ENCODE measurements at places on chromosomes 13 and 19.

- no peak for DNase-seq
These were observed 108.0 kb downstream of the TBC1D4 start for GRCh38 chr13:75373988-75374387.

GRCh38 chr13:63305641-63306133 is 1890.0 kb upstream of the PCDH20 start:
- DNase-seq, result peak; percentile 10

GRCh38 chr13:67076378-67076777 is 153.8 kb downstream of the PCDH9 start:
- DNase-seq, result no peak

DNA sequence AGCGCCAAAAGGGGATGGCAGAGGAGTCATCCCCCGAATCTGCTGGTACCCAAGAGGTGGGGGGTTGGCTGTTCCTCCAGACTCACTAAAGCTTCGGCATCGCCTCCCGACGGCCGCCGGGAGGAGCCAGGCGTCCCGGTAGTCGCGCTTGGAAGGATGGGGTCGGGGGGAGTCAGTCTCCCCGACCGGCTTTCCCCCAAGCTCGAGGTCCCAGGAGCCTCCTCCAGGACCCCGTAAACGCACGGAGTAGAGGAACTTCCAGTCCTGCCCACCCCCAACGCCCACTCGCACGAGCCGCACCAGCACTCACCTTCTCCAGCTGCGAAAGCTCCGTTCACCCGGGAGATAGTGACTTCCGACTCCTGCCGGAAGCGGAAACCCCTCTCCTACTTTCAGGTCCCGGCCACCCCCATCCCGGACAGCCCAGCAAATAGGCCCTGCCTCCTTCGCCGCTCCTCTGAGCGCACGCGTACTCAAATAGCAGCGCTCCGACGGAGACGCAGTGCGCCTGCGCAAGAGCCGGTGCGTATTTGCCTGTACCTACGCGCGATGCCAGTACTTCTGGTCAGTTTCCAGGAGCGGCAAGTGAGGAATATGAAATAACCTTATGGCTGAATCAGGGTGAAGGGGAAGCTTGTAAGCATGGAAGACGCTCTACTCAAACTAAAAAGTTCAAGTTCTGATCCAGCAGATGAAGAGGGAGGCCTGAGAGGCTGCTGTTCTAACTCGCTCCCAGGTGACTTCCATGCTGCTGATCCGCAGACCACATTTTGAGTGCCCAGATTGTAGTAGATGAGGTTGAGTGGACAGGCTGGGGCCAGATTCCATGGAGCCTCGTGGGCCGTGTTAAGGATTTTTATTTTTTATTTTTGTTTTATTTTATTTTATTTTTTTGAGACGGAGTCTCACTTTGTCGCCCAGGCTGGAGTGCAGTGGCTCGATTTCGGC is at the start of gene ELOF1:
Gene ELOF1 (minus strand): TSS at position 350 of the 948 bp plus-strand sequence. CDS start 4,883 bp downstream, outside the sequence.
- DNase-seq, result peak; percentile 97

DNA sequence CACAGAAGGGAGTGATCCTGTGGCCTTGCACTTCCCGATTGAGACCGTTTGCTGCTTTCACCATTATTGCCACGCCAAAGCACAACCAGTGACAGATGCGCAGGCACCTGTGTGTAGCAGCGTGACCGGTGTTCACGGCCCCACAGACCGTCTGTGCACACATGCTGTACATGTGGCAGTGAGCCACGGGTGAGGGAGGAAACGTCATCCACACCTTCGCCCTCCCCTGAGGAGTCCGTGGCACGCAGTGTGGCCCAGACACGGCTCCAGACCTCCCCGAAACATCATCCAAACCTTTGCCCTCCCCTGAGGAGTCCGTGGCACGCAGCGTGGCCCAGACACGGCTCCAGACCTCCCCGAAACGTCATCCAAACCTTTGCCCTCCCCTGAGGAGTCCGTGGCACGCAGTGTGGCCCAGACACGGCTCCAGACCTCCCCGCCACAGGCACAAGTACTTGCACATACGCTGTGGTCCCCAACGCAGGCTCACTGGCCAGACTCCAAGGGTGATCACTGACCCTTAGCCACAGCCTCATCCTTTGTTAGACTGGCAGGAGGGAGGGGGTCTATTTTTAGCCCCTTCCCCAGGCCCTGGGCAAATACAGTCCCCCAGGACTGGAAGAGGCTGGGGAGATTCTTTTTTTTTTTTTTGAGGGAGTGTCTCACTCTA is 7.9 kb upstream of the SHC2 start:
- DNase-seq, result no peak

GRCh38 chr13:78764665-78765064 is 105.7 kb upstream of the OBI1 start:
- no peak for DNase-seq

DNA sequence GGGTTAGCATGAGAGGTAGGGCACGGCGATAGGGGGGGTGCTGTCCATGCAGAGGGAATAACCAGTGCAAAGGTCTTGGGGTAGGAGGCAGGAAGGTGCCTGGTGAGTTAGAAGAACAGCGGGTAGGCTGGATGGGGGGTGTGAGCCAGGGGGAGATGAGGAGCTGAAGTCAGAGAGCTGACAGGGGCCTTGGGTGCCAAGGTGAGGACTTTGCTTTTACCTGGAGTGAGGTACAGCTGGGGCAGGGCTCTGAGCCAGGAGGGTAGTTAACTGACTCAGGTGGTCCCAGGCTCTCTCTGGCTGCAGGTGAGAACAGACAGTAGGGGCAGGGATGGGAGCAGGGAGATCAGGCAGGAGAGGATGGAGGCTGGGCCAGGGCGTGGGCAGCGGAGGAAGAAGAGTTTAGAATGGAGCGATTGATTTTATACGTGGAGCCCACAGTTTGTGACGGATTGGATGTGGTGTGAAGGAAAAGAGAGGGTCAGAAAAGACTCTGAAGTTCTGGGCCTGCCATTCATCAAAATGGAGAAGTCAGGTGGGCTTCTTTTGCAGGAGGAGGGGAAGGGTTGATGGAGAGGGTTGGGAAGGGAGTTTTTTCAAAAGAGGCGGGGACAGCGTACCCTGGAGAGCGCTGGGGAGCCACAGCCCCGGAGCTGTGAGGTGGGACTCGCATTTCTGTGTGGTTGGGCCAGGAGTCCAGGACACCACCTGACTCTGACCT is 1.2 kb upstream of the GRAMD1A start:
- no peak for DNase-seq

DNA sequence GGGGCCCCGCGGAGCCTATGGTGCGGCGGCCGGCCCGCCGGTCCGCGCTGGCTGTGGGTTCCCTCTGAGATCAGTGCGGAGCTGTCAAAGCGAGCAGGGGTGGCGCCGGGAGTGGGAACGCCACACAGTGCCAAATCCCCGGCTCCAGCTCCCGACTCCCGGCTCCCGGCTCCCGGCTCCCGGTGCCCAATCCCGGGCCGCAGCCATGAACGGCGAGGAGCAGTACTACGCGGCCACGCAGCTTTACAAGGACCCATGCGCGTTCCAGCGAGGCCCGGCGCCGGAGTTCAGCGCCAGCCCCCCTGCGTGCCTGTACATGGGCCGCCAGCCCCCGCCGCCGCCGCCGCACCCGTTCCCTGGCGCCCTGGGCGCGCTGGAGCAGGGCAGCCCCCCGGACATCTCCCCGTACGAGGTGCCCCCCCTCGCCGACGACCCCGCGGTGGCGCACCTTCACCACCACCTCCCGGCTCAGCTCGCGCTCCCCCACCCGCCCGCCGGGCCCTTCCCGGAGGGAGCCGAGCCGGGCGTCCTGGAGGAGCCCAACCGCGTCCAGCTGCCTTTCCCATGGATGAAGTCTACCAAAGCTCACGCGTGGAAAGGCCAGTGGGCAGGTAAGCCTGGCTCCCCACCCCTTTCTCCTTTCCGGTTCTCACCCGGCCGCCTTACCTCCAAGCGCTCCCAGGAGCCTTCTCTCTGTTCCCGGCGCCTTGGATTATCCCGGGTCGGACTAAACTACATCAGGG is at the start of gene PDX1:
Gene PDX1 (plus strand): TSS at position 67 of the 743 bp plus-strand sequence. CDS start 139 bp downstream, at position 206.
- no peak for DNase-seq

- no peak for DNase-seq
These were observed 138.1 kb downstream of the POU4F1 start for GRCh38 chr13:78465250-78465649.

- DNase-seq, result no peak
These were observed 15.7 kb downstream of the TJP3 start for GRCh38 chr19:3723883-3724282.

GRCh38 chr13:25302121-25302520 is 696 bp downstream of the NUP58 start:
- DNase-seq, result no peak

DNA sequence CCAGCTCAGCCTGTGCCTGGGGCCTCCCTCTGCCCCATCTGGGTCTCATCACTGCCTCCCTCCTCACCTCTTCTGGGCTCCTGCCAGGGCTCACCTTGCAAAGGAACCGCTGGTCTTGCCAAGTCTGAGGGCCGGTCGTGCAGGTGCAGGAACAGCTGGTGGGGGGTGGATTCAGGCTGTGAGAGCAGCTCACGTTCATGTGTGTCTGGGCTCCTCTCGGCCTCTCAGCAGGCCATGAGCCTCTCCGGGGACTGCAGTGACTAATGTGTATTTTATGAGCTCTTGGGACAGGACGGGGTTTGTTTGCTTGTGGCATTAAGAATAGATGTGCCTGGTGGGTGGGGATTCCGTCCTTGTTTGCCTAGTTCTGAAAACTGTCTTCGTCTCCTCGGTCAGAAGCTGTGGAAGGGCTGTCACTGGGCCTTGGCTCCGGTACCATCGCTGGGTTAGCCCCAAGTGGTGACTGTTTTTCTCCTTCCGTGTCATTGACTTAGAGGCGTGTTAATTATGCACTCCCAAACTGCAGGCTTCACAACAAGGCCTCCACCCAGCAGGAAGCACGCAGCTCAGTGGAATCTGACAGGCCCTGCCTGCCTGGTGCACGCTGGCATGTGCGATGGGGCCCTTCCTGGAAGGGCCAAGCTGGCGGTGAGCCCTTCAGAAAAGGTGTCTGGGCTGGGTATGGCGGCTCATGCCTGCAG is 77.6 kb downstream of the KDM4B start:
- DNase-seq, result no peak

- DNase-seq, result no peak
These were observed 67.7 kb downstream of the EPSTI1 start for GRCh38 chr13:42924344-42924743.

DNA sequence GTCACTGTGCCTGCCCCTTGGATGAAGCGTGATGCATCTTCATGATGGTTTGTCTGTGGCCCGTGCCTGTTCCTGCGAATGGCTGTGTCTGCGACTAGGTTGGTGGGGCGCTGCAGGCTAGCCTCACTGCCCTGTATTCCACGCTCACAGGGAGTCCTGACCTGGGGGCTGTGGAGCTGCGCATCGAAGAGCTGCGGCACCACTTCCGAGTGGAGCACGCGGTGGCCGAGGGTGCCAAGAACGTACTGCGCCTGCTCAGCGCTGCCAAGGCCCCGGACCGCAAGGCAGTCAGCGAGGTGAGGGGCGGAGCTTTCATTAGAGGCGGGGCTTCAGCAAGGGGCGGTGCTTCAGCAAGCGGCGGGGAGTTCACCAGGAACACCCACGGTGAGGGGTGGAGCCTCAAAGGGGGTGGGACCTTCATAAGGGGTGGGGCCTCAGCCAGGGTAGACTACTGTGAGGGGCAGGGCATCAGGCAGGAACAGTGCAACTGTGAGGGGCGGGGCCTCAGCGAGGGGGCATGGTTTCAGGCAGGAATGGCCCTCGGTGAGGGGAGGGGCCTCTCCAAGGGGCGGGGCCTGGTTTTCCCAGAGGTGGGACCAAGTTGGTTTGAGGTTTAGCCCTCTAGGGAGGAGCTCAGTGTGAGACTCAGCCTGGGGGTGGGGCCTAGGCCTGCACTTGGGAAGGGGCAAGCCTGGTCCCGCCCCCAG is 17.2 kb downstream of the PKN1 start:
- DNase-seq, result peak; percentile 71

DNA sequence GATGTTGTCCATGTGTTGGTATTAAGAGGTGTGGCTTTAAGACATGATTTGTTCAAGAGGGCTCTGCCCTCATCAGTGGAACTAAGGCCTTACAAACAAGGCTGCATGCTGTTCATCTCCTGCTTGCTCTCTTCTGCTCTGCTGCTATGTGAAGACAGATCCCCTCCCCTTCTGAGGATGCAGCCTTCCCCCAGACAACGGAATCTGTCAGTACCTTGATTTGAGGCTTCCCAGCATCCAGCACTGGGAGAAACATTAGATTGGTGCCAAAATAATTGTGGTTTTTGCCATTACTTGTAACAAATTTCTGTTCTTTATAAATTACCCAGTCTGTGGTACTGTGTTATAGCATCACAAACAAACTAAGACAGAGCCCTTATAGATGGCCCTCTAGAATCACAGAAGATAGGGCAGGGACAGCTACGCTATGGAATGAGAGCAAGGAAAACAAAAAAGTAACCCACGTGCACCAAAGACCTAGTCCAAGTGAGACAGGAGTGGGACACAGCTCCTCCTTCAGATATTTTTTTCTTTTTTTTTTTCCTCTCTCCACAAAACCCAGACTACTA is 151.5 kb upstream of the RXFP2 start:
- DNase-seq, result no peak

GRCh38 chr19:12244370-12244769 is 50.3 kb downstream of the ZNF44 start:
- DNase-seq, result no peak

DNA sequence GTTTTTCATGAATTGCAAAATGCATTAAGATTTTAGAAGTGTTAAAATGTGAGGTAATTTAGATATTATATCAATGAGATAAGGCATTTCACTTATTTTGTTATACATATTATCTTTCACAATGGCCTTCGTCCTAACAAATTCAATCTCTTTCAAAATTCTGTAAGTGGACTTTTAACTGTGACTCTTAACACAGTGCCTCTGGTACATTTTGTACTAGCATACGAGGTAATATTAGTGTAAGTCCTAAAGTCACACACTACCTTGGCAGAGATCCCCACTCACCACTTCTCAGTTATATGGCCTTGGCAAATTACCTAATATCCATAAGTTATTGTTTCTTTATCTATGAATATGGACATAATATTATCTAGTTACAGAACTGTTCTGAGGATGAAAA is 101.3 kb upstream of the SLITRK6 start:
- DNase-seq, result no peak

DNA sequence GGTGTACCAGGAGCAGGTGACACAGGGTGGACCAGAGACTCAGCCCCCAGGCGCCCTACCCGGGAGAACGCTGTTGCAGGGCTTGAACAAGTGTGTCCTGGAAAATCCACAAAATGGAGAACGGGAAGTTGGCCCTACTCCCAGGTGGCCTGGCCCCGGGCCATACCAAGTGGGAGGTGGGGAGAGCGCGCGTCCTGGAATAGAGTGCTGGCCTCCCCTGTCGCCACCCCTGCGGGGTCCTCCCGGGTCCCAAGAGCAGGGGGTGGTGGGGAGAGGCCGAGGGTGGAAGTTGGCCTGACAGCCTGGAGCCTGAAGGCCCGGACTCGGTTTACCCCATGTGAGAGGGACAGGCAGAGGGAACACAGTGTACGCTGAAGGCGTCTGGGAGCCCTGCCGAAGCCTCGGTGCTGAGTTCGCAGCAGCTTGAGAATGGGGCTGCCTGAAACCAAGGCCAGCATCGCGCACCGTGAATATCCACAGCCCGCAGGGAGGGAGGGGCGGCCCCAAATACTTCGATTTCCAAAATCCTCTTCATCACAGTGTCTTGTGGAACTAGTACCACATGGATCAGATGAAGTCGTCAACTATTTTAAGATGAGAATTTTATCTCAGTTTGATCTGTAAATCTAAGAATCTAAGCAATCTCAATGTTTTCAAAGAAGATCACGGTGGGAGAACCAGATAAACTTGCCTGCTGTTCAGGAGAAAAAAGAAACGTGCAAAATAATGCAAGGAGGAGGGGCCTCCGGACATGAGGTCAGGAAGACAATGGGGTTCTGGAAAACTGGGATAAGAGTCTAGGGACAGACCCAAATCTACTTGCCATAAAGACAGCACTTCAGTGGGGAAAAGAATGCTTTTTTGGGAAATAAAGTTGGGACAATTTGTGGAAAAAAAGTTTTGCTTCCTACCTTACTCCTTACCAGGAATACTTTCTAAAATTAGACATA is 10.4 kb upstream of the KLF16 start:
- DNase-seq, result no peak
